Stimulated activated CD8-positive, alpha-beta memory T cell treated with anti-CD3 and anti-CD28 coated beads, Interleukin-15, amount 100 ng/mL, for 48 hours (primary cell): ENCODE measurements at places on chromosomes 1 and 21.

DNA sequence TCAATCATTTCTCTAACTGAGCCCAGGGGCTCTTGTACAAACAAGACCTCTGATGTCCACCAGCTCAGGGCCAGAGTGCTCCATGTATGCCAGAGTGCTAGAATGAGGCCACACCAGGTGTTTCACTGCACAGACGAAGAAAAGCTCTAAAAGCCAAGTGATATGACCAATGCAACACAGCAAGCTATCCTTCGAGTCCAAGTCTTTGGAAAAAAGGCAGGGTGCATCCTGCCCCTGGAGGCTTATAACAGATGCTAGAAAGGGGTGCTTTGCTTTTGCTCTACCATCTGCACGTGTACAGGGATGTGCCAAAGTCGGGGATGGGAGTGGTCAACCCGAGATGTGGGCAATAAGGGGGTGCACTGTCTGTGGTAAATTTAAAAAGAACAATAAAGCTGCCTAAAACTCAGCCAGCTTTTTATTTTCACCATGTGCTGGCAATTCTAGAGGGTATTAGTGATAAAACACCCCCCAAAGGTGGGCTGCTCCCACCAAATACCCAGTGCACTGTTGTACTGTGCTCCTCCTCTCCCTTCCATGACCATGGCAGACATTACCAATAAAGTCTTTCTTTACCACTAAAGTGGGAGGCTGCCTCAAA lies 32.1 kb downstream of the SMIM12 start:
- DNase-seq: no peak

DNA sequence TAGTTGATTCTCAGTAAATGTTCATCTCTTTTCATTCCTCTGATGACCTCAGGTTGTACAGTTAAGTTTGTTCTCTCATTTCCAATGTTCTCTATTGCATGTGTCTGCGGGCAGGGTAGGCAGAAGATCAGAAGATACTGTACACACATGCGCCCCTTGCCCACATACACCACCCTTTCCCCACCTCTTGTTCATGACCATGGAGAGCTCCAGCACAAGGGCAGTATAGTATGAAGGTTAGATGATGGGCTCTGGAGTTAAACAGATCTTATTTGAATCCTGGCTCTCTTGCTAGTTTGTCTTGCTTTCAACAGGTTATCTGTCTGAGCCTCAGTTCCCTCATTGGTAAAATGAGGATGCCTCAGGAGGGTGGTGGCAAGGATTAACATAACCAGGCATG lies 17.8 kb upstream of the PLD5 start:
- DNase-seq: no peak

GRCh38 chr1:112713466-112714312 lies 1.4 kb downstream of the PPM1J start:
- no peak for DNase-seq

GRCh38 chr1:95197616-95198252 lies 36.3 kb upstream of the RWDD3 start:
- no peak for DNase-seq

- DNase-seq: no peak
These were observed 40.4 kb downstream of the TRIM11 start for GRCh38 chr1:228366062-228366865.

DNA sequence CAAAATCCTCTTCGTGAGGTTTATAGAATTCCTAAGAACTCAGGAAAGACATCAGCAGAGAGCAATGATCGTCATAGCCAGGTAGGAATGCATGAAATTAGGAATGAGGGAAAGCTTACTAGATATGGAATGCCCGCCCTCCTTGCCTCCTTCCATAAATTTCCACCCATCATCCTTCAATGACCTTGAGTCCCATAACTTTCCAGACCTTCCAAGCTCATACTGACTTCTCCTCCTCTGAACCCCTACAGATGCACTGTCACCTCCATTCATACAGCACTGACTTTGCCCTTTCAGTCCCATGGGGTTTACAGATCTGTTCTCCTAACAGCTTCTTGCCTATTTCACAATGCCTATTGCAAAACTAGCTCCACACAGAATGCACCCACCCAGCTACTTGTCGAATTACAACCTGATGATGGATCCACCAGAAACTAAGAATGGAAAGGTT lies 23.8 kb upstream of the PPP1R15B start:
- DNase-seq: no peak

DNA sequence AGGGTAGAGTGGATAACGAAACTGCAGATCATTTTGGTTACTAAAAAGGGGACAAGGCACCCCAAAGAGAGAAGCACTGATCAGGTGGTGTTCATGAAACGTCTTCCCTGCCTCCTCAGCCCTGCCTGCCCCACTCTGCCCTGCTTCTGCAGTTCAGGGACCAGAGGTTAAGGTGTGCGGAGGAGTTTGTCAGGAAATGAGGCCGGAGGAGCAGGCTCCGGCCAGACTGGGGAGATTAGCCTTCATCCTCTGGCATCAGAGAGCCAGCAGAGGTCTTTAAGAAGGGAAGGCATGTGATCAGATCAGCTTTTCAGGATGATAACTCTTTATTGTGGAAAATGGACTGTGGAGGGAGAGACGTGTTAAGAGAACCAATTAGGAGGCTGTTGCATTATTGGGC lies 291.9 kb upstream of the NR5A2 start:
- DNase-seq: no peak

DNA sequence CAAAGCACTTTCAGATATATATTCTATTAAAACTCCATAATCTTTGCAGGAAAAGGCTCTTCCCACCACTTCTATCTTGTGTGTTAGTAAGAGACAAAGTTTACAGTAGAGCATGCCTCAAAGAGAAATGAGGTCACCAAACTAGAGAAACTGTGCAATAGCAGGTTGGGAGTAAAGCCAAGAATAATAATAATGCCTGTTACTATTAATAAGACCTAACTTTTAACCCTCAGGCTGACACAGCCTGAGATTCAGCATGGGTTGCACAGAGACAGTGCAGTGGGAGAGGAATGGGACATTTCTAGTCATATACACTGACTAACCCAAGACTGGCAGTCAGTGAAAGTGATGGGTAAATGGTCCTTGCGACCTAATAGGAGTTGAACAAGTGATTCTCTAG lies 320.2 kb upstream of the NFIA start:
- DNase-seq: no peak

- DNase-seq: no peak
These were observed 430.0 kb upstream of the KAZN start for GRCh38 chr1:14168326-14169063.

- DNase-seq: no peak
These were observed 170.4 kb downstream of the VAV3 start for GRCh38 chr1:107794571-107794970.

GRCh38 chr1:70202173-70202758 lies 3.1 kb downstream of the LRRC40 start:
- no peak for DNase-seq

- no peak for DNase-seq
These were observed 560.3 kb upstream of the ZP4 start for GRCh38 chr1:238450976-238451375.

- no peak for DNase-seq
These were observed 39.1 kb upstream of the ANGPTL1 start for GRCh38 chr1:178910023-178910422.

DNA sequence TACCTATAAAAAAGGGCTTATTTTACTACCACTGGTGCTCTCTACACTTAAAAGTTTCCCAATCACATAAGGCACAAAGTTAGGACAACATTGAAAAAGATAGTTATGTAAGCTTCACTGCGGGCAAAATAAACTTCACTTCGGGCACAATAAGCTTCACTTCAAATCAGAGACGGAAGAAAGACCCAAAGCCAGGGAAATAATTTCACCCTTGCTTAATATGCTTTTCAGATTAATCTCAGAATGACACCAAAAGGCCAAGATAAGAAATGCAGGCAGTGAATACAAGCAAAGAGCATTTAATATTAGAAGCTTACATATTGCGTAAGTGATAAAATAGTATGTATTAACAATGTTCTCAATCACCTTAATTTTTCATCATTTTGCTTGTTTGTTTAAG lies 444.2 kb downstream of the SETD4 start:
- DNase-seq: no peak

DNA sequence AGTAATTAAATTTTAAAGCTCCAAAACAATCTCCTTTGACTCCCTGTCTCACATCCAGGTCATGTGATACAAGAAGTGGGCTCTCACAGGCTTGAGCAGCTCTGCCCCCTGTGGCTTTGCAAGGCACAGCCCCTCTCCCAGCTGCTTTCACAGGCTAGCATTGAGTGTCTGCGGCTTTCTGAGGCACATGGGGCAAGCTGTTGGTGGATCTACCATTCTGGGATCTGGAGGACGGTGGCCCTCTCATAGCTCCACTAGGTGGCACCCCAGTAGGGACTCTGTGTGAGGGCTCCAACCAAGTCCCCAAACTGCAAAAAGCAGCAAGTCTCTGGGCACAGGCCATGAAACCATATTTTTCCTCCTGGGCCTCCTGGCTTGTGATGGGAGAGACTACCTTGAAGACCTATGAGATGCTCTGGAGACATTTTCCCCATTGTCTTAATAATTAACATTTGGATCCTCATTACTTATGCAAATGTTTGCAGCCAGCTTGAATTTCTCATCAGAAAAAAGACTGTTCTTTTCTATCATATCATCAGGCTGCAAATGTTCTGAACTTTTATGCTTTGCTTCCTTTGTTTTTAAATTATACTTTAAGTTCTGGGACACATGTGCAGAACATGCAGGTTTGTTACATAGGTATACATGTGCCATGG lies 554.1 kb upstream of the OLFM3 start:
- no peak for DNase-seq

DNA sequence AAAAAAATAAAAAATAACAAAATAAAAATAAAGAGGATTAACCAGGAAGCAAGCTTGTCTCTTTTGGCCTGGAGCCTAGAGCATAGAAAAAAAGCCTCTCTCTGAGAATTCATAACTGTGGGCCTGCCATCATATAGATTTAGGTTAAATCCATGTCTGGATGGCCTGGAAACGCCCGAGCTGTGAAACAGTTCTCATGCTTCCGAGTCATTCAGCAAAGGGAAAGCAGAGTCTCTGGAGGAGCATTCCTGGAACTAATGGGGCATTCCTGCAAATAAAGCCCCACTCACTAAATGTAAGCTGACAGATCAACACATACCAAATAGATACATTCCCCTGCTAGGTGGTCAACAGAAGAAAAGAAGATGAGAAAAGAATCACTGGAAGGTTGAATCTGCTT lies 75.8 kb upstream of the GNG4 start:
- no peak for DNase-seq

- peak; percentile 38 for DNase-seq
These were observed 607 bp upstream of the LGR6 start for GRCh38 chr1:202192770-202193613.

- DNase-seq: no peak
These were observed 81.9 kb downstream of the SLC25A24 start for GRCh38 chr1:108117945-108118902.

- DNase-seq: no peak
These were observed 188.2 kb upstream of the LYPLAL1 start for GRCh38 chr1:218985424-218985984.

DNA sequence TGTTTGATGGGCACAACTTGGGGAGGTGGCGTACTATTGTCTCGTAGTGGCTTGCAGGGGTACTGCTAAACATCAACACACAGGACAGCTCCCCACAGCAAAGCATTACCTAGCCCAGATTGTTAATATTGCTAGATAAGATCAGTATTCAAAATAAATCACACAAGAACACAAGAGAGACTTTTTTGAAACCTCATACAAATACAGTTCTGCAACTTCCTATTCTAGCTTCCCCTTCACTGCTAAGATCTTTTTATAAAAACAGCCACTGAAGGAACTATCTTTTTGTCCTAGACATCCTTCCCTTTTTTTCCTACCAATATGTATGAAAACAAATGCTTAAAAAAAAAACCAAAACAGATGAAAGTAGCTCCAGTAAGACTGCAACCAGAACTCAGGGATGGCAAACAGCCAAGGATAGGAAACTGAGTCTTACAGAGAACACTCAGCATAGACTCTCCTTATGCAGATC lies 137.8 kb upstream of the KRTAP19-8 start:
- DNase-seq: no peak

DNA sequence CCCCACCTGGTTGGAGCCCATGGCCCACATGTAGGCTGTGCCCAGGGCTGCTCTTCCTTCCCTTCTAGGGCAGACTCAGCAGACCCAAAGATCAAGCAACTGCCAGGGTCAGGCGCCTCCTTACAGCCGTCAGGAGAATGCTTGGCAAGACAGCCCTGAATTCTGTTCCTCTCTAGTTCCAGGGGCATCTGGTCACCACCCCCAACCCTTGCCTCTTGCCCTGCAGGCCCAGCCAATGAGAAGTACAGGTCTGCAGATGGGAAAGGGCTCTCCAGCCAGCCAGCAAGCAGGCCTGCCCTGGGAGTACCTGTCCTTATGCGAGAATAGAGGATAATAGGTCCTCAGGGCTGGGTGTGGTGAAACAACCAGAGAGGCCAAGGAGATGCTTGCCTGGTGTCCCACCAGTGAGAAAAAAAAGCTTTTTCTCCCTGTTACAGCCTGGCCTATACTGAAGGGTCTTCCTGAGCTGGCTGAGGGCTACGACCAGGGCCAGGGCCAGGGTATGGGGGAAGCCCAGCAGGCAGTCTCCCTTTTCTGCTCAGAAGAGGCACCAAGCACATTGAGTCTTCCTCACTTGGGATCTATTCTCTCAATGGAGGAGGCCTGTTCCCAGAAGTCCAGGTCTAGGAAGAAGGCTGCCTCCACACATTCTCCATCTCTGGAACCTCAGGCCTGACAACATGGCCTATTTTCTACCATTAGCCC lies 31.4 kb downstream of the NAV1 start:
- DNase-seq: no peak

DNA sequence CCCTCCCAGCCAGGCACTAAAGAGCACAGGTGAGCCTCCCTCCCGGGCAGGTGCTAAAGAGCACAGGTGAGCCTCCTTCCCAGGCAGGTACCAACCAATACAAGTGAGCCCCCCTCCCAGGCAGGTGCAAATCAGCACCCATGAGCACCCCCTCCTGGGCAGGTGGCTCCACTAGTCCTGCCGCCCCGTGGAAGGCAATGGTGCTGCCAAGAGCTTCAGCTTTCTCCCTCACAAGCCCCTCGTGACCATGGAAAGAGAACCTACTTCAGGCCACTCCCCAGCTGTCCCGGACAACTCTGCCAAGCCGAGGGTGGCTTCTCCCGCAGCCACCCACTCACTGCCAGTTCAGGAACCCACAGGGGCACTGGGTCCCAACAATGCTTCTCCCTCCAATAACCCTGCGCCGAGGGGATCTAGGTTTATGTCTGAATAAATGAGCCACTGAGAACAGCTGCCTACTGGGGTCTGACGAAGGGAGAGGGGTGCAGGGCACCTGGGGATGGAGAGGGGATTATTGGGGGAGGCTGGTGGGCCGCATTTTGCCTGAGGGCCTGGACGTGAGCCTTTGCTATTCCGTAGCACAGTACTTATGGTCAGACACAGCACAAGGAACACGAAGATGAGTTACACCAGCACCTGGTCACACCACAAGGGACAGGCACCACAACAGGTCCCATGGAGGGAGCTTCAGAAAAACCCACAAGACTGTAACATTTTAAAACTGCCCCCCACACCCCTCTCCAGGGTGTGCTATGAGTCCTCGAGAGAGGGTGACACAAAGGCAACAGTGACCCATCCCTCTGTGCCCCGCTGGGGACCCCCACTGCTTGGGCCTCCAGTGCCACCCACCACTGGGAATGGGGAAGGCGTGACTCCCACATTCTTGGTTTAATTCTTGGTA lies 46.3 kb downstream of the PRDM15 start:
- DNase-seq: no peak
